Activated CD8-positive, alpha-beta memory T cell treated with anti-CD3 and anti-CD28 coated beads for 1 hour (primary cell): ENCODE measurements at places on chromosomes 2 and 18.

GRCh38 chr18:54086046-54086802 lies 138.2 kb downstream of the MBD2 start:
- no peak for DNase-seq

DNA sequence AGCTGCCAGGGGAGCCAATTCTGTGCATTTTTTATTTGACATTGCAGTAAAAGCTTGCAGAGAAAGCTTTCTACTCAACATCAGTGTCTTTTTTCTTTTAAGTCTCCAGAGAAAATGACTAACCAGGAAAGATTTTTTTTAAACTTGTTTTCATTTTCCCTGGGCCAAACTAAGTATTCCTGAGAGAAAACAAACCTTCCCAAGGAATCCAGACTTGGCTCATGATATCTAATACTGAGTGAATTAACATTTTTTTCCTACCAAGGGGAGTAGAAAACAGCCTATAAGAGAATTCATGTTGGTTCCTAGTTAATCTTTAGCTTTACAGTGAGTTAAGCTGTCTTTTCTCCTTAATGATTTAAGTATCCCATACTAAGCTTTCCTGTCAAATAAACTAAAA lies 46.7 kb downstream of the DAPL1 start:
- no peak for DNase-seq

- no peak for DNase-seq
These were observed 245.8 kb downstream of the PAX3 start for GRCh38 chr2:222052934-222053367.

DNA sequence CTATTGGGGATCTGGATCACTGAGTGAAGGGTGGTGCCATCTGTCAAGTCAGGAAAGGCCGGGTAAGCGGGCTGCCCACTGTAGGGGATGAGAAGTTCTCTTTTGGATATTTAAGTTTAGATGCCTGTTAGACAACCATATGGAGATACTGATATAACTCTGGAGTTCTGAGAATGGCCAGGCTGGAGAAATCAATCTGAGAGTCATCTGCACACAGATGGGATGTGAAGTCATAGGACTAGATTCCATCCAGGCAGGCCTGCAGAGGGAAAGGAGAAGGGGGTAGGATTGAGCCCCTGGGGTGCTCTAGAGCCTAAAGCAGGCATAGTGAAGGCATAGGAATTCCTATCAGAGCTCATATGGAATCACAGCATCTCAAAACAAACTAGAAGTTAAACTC lies 30.1 kb downstream of the SPRED2 start:
- no peak for DNase-seq

DNA sequence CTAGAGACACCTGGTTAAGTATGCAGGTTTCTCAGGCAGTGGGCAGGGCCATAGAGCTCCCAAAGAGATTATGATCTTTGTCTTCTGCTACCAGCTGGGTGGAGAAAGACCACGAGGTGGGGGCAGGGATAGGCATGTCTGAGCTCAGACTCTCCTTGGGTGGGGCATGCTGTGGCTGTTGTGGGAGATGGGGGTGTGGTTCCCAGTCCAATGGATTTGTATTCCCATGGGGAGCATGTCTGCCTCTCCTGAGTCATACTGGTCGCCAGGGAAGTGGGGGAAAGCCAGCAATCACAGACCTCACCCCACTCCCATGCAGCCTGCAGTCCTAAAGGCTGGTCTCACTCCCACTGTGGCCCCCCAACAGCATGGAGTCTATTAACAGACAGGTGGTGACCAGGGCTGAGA lies 31.4 kb upstream of the RHOB start:
- no peak for DNase-seq

- DNase-seq = no peak
These were observed 422.5 kb downstream of the LPIN1 start for GRCh38 chr2:12168791-12169388.

- no peak for DNase-seq
These were observed 580.9 kb upstream of the TMEFF2 start for GRCh38 chr2:192775459-192776262.

- DNase-seq = no peak
These were observed 33.6 kb downstream of the FARP2 start for GRCh38 chr2:241389697-241390096.

- DNase-seq = no peak
These were observed 84.3 kb downstream of the FEZ2 start for GRCh38 chr2:36513661-36514060.

GRCh38 chr18:8586941-8587340 lies 22.3 kb upstream of the RAB12 start:
- no peak for DNase-seq

GRCh38 chr18:36899289-36899688 lies 70.4 kb downstream of the KIAA1328 start:
- DNase-seq = no peak

DNA sequence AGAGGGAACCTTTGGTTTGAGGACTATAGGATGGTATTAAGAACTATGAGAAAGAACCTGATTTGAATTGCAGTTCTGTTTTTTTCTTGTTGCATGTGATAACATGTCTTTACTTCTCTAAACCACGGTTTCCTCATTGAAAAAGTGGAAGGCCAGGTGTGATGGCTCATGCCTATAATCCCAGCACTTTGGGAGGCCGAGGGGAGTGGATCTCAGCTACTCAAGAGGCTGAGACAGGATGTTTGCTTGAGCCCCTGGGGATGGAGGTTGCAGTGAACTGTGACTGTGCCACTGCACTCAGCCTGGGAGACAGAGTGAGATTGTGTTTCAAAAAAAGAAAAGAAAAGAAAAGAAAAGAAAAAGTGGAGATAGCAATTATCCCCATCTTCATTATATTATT lies 32.3 kb downstream of the SCN9A start:
- no peak for DNase-seq

DNA sequence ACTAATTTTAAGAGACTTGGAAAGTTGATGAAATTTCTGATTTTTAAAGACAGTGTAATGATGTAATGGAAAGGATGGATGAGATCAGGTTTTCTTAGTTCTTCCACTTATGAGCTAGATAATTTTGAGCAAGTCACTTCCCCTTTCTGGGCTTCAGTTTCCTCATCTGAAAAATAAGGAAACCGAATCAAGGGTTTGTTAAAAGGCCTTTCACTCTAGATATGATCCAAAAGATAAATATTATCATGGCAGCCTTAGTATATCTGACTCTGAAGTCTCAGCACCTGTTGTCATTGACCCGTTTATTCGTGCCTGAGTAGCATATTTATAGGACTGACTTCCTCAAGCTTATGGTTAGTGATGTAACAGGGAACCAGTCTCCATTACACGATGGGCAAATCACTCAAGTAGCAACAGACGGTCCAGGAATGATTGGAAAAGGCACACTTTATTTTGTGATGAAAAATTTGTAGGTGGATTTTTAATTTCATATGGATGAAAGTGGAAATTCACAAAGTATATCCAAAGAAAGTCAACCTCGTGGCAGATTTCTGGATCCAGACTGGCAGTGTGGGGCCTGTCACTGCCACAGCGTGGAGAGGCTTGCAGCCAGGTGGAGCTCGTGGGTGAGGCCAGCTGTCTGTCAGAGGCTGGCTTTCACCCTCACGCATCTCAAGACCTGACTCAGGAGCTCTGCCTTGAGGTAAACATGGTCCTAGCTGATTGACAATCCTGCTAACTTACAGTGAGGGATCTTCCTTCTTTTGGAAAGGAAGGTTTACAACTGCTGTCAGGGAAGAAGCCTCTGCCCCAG lies 137.9 kb upstream of the CXCR4 start:
- no peak for DNase-seq

- no peak for DNase-seq
These were observed 2.6 kb upstream of the TNFAIP6 start for GRCh38 chr2:151354807-151355206.
